ENCODE measurements at places on chromosomes 4 and X.

DNA sequence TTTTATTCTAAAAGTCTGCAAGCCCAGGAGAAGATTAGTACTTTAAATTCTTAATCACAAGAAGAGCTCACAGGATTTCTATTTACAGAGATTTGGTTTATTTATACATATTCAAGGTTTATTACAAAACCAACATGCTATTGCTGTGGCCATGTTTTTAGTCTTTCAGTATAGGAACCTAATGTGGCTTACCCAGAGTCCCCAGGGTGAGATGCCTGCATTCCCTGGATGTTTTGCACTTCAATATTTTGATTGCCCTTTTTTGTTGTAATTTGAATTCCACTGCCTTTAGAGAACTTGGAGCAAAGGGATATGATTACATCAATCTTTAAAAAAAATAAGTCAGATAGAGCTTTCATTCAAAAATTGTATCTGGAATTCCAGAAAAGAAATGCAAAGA is 146.0 kb upstream of the FRMPD4 start:
- DNase-seq = no peak

- DNase-seq = no peak
Measured at GRCh38 chr4:124990398-124990797, 277.9 kb upstream of the ANKRD50 start.

DNA sequence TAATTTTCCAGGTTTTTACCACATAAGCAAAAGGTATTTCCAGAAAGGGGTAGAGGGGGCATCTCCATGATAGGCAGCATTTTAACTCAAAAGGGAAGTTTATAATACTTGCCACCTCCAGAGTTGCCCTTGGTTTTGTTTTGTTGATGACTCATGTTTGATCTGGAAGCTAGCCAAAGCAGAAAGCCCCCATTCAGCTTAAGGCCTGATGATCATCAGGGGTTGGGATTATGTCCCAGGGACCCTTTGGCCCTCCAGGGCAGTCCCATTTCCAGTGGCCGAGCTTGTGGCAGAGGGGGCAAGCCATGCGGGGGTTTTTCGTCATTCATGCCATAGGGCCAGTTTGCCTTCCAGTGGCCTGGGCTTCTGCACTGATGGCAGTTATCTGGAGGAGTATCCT is 143.0 kb upstream of the PLAC1 start:
- no peak for DNase-seq

GRCh38 chr4:119785963-119786362 is 157.4 kb upstream of the PDE5A start:
- DNase-seq = no peak

GRCh38 chr4:3686753-3687152 is 79.4 kb upstream of the ADRA2C start:
- DNase-seq = no peak

Measured in dorsolateral prefrontal cortex (tissue), 122 donors.